CD4-positive, alpha-beta T cell treated with Interleukin-15 for 1 hour (primary cell): ENCODE measurements at places on chromosomes 5 and 9.
A peak's percentile ranks its signal among the peaks of the same experiment; 100 is the strongest.

DNA sequence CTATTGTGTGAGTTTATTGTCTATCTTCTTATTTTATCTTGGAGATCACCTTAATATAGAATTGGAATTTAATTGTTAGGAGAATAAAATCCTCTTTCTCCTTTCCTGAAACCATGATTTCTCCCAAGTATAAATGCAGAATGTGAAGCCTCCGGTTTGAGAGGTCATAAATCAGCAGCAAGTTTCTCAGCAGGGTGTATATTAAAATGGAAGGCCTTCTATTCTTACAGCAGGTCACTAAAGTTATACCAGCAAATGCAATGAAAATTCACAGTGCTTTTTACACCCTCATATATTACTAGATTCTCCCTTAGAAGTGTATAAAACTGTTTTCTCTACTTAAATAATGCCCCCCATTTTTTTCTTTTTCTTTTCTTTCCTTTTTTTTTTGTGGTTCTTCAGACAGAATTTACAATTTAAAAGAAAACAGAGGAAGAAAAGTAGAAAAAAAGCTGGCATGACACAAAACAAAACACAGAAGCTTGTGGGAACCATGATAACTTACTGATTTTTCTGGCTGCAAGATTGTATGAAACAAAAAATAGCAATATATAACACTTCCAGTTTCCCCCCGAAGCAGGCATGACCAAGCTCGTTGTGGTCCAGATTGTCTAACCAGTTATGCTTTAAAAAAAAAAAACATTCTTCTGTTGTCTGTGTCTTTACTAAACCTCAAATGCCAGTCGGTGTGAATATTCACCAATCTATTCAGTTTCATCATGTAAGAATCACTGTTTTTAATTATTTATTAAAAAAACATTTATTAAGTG lies 211.2 kb downstream of the RAB3C start:
- no peak for DNase-seq

GRCh38 chr5:71782393-71782770 lies 63.3 kb downstream of the CARTPT start:
- DNase-seq: no peak

DNA sequence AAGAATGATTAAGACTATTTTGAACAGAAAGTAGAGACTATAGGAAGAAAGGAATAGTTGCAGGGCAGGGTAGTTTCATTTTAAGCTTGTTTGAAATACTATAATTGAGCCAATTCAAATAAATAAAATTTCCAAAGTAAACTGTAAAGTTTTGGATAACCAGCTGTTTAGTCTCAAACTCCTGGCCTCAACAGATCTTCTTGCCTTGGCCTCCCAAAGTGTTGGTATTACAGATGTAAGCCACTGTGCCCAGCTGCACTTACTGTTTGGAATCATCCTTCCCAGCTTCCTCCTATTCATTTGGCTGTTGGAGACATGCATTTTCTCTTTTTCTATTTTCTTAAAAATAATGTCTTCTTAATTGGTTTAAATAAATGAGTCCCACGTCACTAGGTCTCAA lies 231.0 kb downstream of the NNT start:
- DNase-seq: no peak

- no peak for DNase-seq
Measured at GRCh38 chr9:96203867-96204501, 98.0 kb downstream of the HSD17B3 start.

DNA sequence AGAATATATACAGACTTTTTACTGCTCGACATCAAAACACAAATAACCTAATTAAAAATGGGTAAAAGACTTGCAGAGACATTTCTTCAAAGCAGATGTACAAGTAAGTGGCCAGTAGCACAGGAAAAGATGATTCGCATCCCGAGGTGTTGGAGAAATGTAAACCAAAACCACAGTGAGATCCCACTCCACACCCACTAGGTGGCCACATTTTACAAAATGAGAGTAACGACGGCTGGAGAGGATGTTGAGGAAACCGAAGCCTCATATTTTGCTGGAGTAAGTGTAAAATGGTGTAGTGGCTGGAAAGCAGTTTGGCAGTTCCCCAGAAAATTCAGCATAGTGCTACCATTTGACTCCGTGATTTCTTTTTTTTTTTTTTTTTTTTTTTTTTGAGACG lies 21.3 kb upstream of the GBGT1 start:
- peak; percentile 30 for DNase-seq

DNA sequence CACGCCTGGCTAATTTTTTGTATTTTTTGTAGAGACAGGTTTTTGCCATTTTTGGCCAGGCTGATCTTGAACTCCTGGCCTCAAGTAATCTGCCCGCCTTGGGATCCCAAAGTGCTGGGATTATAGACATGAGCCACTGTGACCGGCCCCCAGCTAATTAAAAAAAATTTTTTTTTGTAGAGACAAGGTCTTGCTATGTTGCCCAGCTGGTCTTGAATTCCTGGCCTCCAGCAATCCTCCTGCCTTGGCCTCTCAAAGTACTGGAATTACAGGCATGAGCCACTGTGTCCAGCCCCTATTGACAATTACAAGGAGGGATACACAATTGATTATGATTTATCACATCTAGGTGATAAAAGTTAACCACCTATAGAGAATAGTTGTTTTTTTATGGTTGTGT lies 59.5 kb downstream of the NR2F1 start:
- no peak for DNase-seq

- DNase-seq: peak; percentile 34
Measured at GRCh38 chr9:136576269-136576626, 30.4 kb upstream of the NOTCH1 start.

DNA sequence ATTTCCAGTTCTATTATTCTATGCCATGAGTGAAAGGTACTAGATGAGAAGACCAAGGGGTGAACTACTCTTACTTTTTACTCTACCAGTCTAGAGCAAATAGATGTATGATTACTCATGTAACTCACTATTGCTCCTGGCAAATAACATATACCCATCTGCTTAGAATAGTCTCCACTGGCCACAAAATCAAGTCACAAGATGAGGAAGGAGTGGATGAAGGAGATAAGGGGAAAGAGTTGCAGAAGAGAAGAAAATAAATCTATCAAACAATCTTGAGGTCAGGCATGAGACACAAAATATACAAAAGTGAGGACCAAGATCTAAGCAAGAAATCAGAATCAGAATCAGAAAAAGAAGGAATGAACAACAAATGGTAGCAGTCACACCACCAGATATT lies 13.7 kb upstream of the NR4A3 start:
- DNase-seq: no peak

GRCh38 chr5:132759114-132760048 lies 12.2 kb downstream of the CCNI2 start:
- DNase-seq: no peak

DNA sequence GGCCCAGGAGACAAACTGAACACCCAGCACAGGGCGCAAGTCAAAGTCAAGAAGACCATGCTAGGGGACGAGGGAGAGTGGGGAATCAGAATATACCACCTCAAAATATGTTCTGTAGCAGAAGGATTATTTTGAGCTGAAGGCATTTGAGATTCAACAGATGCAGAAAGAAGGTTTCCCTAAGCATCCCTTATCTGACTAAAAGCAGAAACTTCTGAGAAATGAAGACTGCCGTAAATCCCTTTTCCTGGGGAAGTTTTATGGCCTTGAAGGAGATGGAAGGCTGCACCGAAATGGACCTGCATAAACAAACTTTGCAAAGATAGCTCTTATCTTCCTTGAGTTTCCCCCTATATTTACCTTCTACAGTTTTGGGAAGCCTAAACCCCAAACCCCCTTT lies 72.8 kb downstream of the PTTG1 start:
- DNase-seq: no peak

DNA sequence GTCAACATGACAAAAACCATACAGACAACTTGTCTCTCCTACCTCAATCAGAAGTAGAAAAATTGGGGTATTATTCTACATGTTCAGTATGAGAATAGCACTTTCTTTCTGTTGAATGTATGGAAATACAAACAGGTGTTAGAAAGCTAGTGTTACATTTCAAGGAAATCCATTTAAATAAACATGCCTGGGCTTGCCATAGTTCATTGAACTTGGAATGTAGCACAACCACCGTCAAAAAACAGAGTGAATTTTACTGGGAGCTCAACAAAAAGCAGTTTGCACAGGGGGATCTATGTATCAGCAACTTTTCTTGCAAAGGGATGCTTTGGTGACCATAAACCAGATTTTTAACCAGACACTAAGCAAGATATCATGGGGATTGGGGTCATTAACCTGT lies 307.9 kb upstream of the SMARCA2 start:
- DNase-seq: no peak

DNA sequence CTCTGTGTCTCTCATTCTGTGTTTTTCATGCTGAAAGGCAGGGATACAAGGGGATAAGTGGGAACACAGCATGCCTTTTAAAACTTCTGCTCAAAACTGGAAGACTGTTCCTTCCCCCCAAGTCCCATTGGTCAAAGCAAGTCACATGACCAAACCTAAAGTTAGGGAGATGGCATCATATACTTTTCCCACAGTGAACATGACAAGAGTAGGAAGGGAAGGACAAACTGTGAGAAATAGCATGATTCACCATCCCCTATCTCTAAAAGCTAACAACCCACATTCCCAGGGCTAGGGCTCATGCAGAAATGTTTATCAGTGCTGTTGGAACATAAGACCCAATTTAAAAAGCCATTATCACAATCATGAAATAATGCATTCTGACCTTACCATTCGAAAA lies 24.2 kb upstream of the SHISAL2B start:
- no peak for DNase-seq

- no peak for DNase-seq
Measured at GRCh38 chr5:57111993-57112392, 61.9 kb upstream of the GPBP1 start.

DNA sequence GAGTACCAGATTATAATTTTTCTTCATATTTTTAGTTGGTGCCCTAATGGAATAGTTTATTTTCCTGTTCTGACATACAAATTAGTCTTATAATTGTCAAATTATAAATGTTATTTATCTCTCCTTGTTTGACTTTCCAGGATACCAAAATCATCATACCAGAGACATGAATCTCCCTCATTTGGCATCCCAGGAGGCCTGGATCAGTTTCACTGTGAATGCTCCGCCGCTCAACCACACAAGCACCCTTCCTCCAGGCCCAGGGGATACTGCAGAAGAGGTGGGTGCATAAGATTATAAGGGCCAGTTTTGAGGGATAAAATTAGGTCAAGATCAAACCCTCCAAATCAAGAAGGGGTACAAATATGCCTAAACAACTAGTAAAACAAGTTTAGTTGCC lies 1229.3 kb downstream of the CDH12 start:
- no peak for DNase-seq

- DNase-seq: no peak
Measured at GRCh38 chr5:44536650-44537260, 147.5 kb upstream of the FGF10 start.

DNA sequence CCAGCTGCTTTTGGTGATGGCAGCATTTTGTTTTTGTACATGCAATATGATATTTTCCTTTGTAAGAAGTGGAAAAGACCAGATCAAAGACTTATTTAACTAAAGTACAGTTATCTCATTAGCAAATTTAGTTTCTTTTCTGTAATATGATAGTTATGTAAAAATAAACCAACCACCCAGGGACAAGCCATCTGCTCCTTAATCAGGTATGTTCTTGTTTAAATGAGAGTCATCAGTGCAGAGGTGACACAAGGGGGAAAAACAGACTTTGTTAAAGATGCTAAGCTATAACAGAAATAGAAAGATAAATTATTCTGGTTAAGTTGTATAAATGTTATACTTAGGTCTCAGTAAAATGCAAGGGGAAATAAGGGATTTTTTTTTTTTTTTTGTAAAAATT lies 805.7 kb upstream of the SEMA6A start:
- DNase-seq: no peak

DNA sequence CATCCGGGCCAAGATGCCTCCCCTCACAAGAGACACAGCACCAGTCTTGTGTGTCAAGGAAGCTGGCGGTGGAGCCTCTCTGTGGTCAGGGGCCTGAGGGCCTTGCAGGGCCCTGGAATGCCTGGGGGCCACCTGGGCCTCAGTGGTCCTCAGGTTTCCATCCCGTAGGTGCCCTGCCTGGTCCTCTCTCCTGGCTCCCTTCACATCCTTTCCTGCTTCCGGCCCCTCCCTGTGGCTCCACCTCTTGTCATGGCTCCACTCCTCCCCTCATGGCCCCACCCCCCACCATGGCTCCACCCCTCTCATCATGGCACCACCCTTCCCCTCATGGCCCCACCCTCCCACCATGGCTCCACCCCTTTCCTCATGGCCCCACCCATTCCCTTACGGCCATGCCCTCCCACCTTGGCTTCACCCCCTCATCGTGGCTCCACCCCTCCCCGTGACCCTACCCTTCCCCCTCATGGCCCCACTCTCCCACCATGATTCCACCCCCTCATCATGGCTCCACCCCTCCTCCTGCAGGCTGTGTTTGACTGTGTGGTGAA lies 175.8 kb downstream of the CACNA1B start:
- no peak for DNase-seq

- peak; percentile 46 for DNase-seq
Measured at GRCh38 chr5:147628058-147628895, 118.4 kb upstream of the DPYSL3 start.

DNA sequence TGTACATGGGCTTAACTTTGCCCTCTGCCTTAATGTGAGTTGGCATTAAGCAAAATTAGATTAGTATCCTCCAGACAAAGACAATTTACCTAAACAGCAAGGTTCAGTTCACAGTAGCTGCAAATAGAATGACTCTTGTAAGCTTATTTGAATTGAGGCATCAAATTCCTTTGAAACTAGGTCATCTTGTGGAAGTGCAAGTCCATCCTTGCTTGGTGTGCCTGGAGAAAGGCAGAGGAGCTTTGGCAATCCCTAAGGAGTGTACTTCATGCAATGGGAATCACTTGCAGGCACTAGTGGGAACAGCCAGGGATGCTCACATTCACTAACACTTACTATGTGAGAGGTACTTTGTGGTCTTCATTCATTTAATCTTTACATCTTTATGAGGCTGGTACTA lies 118.3 kb downstream of the DRD1 start:
- no peak for DNase-seq

DNA sequence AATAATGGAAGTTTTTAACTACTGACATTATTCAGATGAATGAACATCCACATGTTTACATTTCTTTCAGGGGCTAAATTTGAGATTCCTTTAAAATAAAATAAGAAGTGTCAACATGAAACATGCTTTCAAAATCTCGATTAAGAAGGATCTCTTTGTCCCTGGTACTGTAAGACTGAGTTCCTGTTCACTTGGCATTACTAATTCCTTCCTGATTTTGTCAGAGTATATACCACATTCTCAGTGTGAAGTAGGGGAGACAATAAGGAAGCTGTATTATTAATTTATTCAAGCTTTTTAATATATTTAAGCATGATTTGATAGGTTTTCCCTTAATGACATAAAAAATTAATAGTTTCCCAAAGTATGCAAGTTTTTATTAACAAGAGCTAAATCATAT lies 81.5 kb upstream of the GRHPR start:
- no peak for DNase-seq

- DNase-seq: peak; percentile 10
Measured at GRCh38 chr9:135045928-135046738, 41.3 kb upstream of the OLFM1 start.

- no peak for DNase-seq
Measured at GRCh38 chr9:69805962-69806515, 14.6 kb upstream of the CFAP95 start.
